ENCODE measurements at places on chromosomes 2 and 18.

- no peak for DNase-seq
Measured at GRCh38 chr2:46198966-46199365, 98.2 kb upstream of the EPAS1 start.

DNA sequence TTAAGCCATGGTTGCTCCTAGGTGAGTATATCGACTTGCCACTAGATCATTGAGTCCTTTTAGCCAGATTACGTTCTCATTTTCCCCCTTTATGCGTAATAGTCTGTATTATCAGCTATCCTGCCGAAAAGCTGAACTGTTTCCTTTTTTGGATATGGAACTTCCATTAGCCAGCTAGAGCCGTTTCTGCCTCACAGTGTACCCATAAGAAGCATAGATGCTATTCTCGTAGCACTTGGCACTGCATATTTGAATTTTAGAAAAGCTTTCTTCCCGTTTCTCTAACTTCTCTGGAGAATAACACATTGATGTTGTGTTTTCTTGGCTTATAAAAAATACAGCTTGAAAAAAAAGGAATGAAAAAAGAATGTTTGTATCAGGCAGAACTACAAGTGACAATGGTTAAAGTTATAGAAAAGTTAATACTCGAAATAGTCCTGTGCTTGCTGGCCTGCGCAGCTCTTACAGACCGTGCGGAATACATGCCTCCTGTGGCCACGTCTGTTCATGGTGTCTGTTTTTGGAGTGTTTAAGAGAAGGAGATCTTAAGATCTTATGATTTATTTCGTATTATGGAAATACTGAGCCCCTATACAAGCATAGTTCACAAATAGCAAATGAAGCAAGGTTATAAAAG is 710 bp downstream of the DUSP19 start:
- no peak for DNase-seq

DNA sequence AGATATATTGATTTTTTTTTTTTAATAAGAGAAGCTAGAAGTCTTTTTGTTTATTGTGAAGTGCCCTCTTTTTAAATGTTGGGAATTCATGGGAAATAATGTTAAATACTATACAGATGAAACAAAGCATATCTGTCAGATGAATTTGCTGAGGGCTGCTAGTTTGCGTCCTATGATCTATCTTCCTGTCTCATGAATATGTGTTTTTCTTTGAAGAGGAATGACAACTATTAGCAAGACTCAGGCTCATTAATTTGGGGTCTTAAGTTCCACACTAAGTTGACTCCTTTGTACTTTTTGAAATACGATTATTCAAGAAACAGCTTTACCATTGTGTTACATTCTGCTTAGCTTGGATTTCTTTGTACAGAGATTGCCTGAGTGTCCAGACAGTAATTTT is 57.9 kb downstream of the AGFG1 start:
- DNase-seq, result no peak

DNA sequence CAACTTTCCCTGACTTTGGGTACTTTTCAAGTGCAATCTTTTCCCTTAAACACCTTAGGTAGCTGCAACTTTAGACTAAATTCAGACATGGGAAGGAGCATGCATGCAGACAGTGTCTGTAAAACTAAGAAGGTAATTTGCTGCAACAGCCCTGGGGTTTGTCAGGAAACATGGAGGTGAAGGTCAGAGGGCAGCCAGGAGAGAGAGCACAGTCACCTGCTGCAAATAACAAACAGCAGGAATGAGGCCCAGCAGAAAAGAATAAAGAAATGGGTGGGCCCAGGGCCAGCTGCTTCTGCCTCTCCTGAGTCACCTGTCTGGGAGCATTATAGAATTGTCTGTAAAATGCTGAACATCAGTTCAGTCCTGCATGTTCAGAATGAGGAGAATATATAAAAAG is 35.2 kb downstream of the MTHFD2 start:
- DNase-seq, result no peak

GRCh38 chr2:126910637-126911036 is 11.9 kb downstream of the TEX51 start:
- DNase-seq, result no peak

GRCh38 chr2:176413786-176414185 is 144.5 kb downstream of the MTX2 start:
- DNase-seq, result no peak

- no peak for DNase-seq
Measured at GRCh38 chr2:63668000-63668399, 79.2 kb downstream of the MDH1 start.
